ENCODE measurements at places on chromosomes 12 and 14. TPM values are rescaled to one million over a fixed set of nuclear protein-coding genes. Genes with fewer than 3 reads are reported as not detected.
A peak's percentile ranks its signal among the peaks of the same experiment; 100 is the strongest.

GRIP1 gene
- 0.85 TPM for total RNA-seq

GRCh38 chr12:2291182-2291832 lies 238.5 kb downstream of the CACNA1C start:
- peak; percentile 44 for DNase-seq

GRCh38 chr14:104554088-104554607 lies 25.4 kb upstream of the C14orf180 start:
- DNase-seq: no peak

DNA sequence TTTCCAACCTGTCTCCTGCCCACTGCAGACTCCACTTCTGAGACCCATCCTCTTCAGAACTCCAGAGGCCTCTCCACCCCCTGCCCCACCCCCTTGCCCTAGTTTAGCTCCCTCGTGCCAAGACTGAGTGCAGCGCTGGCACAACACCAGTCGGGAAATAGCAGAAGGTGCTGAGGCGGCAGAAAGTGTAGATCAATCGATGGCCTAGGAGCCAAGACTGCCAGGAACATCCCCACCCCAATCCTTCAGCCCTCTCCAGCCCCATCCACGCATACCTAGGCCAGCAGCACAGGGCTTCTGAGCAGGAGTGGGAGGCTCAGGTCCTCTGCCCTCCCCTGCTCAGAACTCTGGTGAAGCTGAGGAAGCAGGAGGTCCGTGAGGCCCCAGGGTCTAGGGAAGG lies 1.1 kb downstream of the CPNE6 start:
- no peak for DNase-seq
